Testis (tissue), 5 donors: ENCODE measurements at places on chromosomes 12 and 14.

GRCh38 chr14:55718551-55718950 is 138.5 kb downstream of the KTN1 start:
- no peak overlapping the region for H3K4me3 ChIP-seq
- no peak for DNase-seq
- no peaks in the 10 kb centered on the region for H3K4me1 ChIP-seq

DNA sequence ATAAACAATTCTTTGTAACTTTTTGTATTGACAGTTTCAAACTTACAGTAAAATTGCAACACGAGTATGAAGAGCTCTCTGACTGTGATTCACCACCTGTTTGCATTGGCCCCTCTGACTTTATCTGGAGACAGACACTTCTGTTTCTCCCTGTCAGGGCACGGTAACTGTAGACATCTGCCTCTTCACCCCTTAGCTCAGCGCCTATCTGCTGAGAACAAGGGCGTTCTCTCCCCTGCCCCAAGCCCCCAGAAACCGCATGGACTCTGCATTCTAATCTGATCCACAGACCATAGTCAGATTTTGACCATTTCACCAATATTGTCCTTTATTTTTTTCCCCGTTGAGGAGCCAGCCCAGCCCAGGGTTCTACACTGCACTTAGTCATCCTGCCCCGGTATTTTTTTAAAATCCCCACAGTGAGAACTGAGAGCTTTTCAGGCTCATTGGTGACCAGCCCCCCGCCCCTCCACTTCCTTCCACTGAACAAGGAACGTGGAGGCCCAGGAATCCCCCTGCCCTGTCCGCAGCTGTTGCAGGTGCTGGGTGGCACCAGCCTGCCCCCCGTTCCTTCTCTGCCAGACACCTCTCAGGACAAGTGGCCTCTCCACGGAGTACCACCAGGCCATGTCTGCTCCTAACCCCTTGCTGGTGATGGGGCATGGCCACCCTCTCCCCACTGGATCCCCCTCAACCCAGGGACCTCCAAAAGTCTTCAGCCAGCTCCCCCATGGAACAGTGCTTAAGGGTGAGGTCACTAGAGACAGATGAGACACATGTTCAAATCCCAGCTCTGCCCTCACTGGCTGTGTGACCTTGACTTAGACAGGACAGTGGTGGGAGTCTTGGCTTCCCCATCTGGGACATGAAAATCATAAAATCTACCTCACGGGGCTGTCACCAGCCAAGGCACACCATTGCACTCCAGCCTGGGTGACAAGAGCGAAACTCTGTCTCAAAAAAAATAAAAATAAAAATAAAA is 11.2 kb downstream of the RHOF start:
- peak overlapping the region; percentile 66 for H3K27ac ChIP-seq
- H3K27me3 ChIP-seq = no peaks in the 10 kb centered on the region
- no peaks in the 10 kb centered on the region for H3K36me3 ChIP-seq
- no peak overlapping the region for H3K4me3 ChIP-seq
- peaks cover 17% of the 10 kb centered on the region for H3K4me1 ChIP-seq

DNA sequence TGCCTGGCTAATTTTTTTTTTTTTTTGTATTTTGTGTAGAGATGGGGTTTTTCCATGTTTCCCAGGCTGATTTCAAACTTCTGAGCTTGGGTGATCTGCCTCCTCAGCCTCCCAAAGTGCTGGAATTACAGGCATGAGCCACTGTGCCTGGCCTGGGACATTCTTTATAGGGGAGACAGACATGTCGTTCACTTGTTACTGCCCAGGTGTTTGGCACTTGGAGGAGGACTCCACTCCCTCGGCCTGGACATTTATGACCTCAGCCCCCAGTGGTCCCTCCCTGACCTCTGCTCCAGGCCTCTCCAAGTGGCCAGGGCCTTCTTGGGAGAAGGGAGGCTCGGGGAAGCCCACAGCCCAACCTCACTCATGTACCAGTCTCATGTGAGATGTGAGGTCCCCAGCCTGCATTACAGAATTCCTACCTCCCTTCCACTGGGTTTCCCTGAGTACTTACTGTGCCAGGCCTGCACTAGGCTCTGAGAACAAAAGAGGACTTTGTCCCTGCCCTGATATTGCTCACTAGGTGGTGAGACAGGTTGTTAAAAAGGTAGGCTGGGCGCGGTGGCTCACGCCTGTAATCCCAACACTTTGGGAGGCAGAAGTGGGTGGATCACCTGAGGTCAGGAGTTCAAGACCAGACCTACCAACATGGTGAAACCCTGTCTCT is 9.7 kb upstream of the POP5 start:
- DNase-seq = no peak
- H3K4me1 ChIP-seq = peaks cover 15% of the 10 kb centered on the region
- H3K27ac ChIP-seq = no peak overlapping the region
- H3K36me3 ChIP-seq = no peaks in the 10 kb centered on the region
- H3K4me3 ChIP-seq = no peak overlapping the region

DNA sequence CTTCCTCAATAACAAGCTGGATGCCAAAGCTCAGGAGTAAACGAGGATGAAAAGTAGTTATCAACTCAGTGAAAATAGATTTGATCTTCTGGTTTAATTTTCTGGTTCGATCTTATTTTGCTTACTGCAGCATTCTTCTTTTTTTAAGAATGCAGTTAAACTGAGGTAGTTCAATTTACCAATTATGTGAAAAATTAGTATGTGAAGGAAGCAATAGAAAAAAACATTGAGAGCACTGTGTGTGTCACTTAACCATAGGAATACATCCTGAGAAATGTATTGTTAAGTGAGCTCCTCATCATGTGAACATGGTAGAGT is 111.4 kb upstream of the TSPAN8 start:
- no peaks in the 10 kb centered on the region for H3K36me3 ChIP-seq
- no peak for DNase-seq
- no peak overlapping the region for H3K27ac ChIP-seq
- H3K4me1 ChIP-seq = no peaks in the 10 kb centered on the region
- no peak overlapping the region for H3K4me3 ChIP-seq
- H3K27me3 ChIP-seq = no peaks in the 10 kb centered on the region

GRCh38 chr12:128444598-128444997 is 177.6 kb downstream of the TMEM132C start:
- no peaks in the 10 kb centered on the region for H3K4me1 ChIP-seq
- no peaks in the 10 kb centered on the region for H3K27me3 ChIP-seq
- H3K36me3 ChIP-seq = no peaks in the 10 kb centered on the region
- no peak overlapping the region for H3K27ac ChIP-seq
- peak; percentile 18 for DNase-seq

DNA sequence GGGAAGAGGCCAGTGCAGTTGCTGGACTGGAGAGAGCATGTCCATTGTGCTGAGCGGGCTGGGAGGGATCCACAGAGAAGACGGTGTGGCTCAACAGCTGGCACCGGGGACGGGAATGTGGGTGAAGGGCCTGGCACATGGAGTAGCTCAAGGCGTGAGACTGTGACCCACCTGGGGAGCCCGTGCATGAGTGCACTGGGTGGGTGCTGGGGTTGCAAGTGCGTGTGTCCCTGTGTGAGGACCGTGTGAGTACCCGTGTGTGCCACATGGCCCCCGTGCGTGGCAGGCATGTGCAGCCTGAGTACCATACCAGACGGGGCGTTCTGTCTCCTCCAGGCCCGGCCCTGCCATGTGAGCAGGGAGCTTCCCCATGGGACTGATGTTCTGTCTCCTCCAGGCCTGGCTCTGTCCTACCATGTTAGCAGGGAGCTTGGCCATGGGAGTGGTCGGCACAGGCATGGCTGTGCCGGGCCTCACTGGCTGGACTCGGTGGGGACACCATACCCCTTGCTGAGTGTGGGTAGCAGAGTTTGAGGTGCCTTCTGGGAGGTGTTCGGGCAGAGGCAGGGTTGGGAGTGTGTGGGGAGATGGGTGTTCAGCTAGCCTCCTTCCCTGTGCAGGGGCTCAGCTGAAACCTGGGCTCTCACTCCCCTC is 234.4 kb downstream of the TMEM121 start:
- no peaks in the 10 kb centered on the region for H3K27me3 ChIP-seq
- no peak for DNase-seq
- no peak overlapping the region for H3K4me3 ChIP-seq
- no peak overlapping the region for H3K27ac ChIP-seq
- no peaks in the 10 kb centered on the region for H3K36me3 ChIP-seq

- H3K27ac ChIP-seq = no peak overlapping the region
- no peak for DNase-seq
- no peaks in the 10 kb centered on the region for H3K36me3 ChIP-seq
- no peaks in the 10 kb centered on the region for H3K4me1 ChIP-seq
Measured at GRCh38 chr14:32669391-32669790, 269.3 kb upstream of the NPAS3 start.

DNA sequence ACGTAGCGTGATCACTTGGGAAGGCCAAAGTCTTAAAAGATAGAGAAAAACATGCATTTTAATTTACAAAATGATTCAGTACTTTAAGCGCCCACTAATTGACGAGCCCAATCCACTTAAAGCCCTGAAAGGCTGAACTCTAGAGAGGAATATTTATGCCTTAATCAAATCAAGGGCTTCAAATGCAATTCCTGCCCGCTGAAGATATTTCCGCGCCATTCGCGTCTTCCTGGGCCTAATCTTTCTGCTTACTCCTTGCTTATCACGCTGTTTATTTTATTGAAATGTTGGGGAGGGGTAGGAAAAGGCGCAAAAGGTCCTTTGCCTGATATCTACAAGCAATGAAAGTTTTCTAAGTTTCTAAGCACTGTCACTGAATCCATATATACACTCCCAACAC is 4.0 kb downstream of the TBX3 start:
- H3K4me3 ChIP-seq = no peak overlapping the region
- DNase-seq = no peak
- no peaks in the 10 kb centered on the region for H3K36me3 ChIP-seq
- no peaks in the 10 kb centered on the region for H3K27me3 ChIP-seq
- H3K4me1 ChIP-seq = peaks cover 2% of the 10 kb centered on the region
- H3K27ac ChIP-seq = no peak overlapping the region

GRCh38 chr12:66693901-66694513 is 15.1 kb upstream of the GRIP1 start:
- DNase-seq = peak; percentile 44
- H3K4me1 ChIP-seq = no peaks in the 10 kb centered on the region
- no peak overlapping the region for H3K27ac ChIP-seq
- H3K27me3 ChIP-seq = no peaks in the 10 kb centered on the region

DNA sequence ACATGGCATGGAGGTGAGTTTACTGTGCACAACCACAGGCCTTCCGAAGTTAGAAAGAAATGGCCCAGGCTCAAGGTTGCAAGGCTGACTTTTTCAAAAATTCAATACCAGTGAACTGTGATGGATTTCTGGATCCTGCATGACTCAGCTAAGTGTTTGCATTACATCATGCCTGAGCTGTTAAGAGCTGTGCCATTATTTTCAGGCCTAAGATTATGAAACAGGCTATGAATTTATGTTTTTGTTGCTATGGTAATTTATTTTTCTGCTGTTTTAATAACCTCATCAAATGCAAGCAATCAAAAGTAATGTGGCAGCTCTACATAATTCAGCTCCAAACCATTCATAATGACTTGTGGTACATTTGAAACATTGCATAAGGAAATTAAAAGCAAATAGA is 457.7 kb upstream of the TMEM132C start:
- H3K36me3 ChIP-seq = no peaks in the 10 kb centered on the region
- H3K4me3 ChIP-seq = no peak overlapping the region
- no peak overlapping the region for H3K27ac ChIP-seq
- no peaks in the 10 kb centered on the region for H3K27me3 ChIP-seq
- H3K4me1 ChIP-seq = no peaks in the 10 kb centered on the region

DNA sequence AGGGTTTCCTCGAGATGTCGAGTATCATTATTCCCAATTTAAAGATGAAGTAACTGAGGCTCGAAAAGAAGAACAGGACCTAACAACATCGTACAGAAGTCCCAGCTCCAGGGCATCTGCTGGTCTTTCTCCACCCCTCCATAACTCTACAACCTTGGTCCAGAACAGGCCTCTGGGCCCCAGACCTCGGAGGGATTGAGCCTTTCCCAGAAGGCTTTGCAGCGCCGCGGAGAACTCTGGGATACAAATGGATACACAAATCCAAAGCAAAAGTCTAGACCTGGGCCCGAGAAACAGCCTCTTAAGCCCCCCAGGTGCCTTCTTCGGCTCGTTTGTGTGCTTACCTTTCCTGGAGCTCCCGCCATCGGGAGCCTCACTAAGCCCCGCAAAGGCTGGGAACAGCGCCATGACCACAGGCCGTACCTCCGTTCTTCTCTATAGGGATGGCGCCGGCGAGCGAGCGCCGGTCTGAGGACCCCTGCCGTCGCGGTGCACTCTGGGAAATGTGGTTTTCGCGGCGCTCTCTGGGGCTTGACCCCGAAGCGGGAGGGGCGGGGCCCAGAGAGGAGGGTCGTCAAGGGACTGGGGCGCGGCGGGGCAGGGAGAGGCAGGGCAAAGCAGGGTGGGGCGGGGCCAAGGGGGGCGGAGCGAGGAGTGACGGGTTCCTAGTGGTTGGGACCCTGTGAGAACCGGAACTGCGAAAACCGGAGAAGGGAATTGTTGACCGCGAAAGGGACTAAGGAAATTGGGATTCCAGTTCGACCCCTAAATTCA is at the start of gene NRDE2:
NRDE2 (minus strand) TSS at position 445 of the 774 bp plus-strand sequence; CDS start at position 408, 37 bp downstream.
- peak within 1 kb of the TSS; percentile 73 for H3K4me3 ChIP-seq
- H3K27me3 ChIP-seq = no peaks in the 10 kb centered on the region
- peak within 1 kb of the TSS; percentile 89 for H3K27ac ChIP-seq
- peak; percentile 100 for DNase-seq
- H3K4me1 ChIP-seq = peaks cover 13% of the 10 kb centered on the region

DNA sequence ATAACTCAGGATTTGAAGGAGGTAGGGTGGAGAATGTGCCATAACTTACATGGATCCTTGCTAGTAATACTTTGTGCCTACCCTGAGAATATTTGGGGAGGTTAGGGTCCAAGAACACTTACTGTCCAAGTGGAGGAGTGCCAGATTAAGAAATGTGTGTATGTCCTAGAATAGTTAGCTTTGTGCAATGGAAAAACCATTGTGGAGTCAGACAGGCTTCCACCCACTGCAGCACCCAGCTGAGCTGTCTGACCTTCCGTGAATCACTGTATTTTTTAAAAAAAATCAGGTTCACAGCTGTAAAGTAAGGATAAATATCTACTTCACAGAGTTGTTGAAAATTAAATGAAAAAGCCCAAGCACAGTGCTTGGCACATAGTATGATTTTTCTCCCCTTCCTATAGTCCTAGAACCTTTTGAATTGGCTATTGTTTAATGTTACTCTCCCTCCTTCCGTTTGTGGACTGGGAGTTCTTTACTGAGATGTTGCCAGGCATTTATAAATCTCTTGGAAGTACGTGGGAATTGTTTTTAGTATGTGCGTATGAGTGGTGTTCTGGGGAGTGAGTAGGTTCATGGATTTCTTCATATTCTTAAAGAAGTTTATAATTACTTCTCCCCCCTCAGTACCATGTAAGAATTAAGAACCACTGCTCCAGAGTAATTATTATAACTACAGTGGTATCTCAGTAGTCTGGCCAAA is 9.2 kb downstream of the RAB21 start:
- no peaks in the 10 kb centered on the region for H3K4me1 ChIP-seq
- H3K4me3 ChIP-seq = no peak overlapping the region
- no peak overlapping the region for H3K27ac ChIP-seq
- no peak for DNase-seq
- H3K36me3 ChIP-seq = no peaks in the 10 kb centered on the region

DNA sequence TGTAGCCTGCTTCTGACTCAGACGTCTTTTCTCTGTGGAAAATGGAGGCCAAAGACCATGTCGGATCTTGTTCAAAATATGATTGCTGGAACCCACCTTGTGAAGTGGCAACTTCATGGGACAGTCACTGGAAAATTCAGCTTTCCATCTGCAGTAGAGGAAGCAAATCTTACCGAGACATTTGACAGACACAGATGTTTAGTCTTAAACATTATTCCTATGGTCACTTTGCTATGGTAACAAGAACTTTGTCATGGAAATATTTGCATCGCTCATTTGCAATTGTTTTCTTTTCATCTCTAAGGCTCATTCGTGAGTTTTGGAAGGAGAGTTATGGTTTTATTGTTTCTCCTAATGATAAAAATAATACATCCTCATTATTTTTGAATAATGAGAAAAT is 98.3 kb upstream of the HIF1A start:
- no peaks in the 10 kb centered on the region for H3K36me3 ChIP-seq
- H3K27ac ChIP-seq = no peak overlapping the region
- H3K27me3 ChIP-seq = no peaks in the 10 kb centered on the region
